HFF-Myc (cell line): ENCODE measurements at places on chromosomes 1 and 21.
A peak's percentile ranks its signal among the peaks of the same experiment; 100 is the strongest.

DNA sequence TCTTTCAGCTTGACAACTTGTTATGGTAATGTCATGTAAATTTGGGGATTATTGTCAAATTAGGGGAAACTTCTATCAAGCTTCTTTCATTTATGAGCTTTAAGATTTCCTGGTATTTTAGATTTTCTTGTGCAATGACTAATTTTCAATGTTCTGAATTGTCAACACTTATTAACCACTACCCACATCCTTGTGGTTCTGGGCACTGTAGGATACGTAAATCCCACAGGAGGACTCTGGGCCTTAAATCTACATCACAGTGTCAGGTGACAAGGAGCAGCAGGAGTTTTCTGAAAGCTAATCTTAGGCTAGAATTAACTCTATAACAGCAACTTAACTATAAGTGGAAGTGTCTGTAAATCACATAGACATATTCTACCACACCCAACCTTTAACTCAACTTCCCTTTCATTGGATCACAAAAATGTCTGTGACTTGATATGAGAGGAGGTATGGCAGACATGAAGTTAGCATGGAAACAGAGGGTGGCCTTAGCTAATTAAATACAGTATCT lies 397.7 kb downstream of the HLX start:
- DNase-seq, result no peak

DNA sequence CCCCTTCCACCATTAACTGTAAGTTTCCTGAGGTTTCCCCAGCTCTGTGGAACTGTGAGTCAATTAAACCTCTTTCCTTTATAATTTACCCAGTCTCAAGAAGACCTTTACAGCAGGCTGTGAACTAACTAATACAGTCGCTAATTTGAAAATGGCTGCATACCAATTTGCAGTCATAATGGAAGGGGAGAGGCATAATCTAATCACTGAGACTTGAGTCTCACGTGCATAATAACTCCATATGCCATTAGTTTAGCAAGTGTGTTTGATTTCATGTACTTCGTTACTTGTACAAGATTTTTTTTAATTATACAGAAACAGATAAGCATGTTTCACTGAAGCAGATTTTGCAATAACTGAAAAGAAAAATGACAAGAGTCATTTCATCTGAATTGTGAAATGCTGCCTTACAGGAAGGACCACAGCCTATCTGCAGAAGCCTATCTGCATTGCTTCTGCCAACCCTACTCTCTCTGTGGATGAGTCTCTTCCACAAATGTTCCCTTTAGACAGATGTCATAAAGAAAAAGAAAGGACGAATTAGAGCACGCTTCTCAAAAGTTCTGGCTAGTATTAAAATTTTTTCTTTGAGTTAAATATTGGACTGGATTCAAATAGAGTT lies 99.1 kb downstream of the PTGER3 start:
- DNase-seq, result no peak

GRCh38 chr1:76939050-76939816 lies 72.0 kb downstream of the ST6GALNAC5 start:
- DNase-seq, result peak; percentile 20

- DNase-seq, result no peak
Observed at GRCh38 chr1:156814571-156815260, 1.9 kb downstream of the SH2D2A start.

- DNase-seq, result no peak
Observed at GRCh38 chr21:44865561-44866280, 7.8 kb downstream of the PTTG1IP start.

DNA sequence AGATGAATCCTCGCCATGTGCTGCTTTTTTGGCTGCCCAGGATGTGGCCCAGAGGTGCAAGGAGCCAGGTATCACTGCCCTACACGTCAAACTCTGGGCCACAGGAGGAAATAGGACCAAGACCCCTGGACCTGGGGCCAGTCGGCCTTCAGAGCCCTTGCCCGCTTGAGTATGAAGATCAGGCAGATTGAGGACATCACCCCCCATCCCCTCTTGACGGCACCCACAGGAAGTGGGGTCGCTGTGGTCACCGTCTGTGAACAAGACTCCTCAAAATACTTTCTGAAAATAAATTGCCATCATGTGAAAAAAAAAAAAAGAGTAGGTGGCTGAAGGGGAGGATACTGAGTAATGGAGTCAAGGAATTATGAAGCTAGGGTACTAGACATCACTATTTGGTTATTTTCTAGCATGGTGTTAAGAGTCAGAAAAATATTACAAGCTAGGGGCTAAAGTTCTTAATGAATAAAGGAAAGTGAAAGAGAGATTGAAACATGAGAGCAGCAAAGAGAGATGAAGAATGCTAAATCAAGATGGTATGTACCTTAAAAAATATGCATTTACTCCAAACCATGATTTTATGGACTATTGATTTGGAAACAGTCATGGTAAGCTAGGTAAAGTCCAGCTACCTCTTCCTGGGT lies 84.9 kb downstream of the CLEC20A start:
- DNase-seq, result no peak

- DNase-seq, result no peak
Observed at GRCh38 chr1:176774224-176774623, 311.2 kb downstream of the PAPPA2 start.

DNA sequence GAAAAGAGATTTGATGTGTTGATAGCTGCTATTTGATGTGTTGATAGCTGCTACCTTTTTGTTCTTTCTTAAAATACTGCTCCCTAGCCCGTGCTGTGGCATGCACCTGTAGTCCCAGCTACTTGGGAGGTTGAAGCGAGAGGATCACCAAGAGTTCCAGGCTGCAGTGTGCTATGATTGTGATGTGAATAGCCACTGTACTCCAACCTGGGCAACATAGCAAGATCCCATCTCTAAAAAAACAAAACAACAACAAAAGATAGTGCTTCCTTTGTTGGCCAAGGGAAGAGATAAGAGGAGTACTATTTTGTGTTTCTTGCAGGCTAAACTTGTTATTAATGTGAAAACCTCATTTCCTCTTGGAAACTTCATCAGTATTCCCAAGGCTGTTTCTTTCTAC lies 6.1 kb downstream of the GPSM2 start:
- no peak for DNase-seq

- no peak for DNase-seq
Observed at GRCh38 chr1:226406401-226406881, 1.5 kb downstream of the PARP1 start.

DNA sequence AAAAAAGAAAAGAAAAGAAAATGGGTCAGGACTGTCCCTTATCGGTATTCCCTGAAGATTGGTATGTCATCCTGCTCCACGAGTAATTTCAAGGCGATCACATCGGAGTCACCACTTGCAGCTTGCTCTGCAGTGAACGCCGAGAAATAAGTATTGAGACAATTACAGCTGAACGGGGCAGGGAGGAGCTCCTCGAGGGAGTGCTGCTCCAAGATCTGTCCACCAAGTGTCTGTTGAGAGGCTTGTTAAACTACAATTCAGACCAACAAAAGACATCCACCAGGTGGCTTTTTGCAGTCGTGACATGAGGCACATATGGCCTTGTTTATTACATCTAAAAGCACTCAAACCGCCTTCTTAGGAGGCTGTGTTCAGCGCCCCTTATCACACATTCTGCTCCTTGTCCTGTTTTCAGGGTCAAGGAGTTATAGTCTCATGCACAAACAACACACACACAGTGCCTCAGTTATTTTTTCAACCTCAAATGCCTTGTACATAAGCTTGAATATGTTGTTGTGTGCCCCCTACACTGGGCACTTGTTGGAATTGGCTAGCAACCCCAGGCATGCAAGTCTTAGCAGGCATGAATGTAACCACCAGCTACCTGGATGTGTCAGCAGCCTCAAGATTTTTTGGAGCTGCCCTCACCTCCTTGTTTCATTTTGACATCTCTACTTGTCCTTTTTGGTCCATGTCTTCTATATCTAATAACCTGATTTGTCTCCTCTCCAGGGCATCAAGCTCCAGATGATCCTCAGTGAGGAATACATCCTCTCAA lies 13.0 kb upstream of the CD48 start:
- DNase-seq, result no peak

GRCh38 chr1:228082214-228082917 lies at the start of gene ARF1:
Gene ARF1, plus strand, starts transcription at chr1:228082708. Its CDS starts 14,407 bp downstream, at chr1:228097115.
- peak; percentile 50 for DNase-seq

GRCh38 chr1:230861970-230862595 lies 6.2 kb downstream of the C1orf198 start:
- DNase-seq, result no peak

- DNase-seq, result no peak
Observed at GRCh38 chr1:15277447-15277838, 30.4 kb downstream of the FHAD1 start.

- no peak for DNase-seq
Observed at GRCh38 chr1:238457610-238458009, 566.9 kb upstream of the ZP4 start.

GRCh38 chr1:64492424-64492823 lies 22.5 kb downstream of the CACHD1 start:
- DNase-seq, result no peak

- DNase-seq, result no peak
Observed at GRCh38 chr1:222540598-222540995, 7.3 kb downstream of the HHIPL2 start.

GRCh38 chr1:31706384-31707058 lies 2.7 kb upstream of the COL16A1 start:
- DNase-seq, result no peak

DNA sequence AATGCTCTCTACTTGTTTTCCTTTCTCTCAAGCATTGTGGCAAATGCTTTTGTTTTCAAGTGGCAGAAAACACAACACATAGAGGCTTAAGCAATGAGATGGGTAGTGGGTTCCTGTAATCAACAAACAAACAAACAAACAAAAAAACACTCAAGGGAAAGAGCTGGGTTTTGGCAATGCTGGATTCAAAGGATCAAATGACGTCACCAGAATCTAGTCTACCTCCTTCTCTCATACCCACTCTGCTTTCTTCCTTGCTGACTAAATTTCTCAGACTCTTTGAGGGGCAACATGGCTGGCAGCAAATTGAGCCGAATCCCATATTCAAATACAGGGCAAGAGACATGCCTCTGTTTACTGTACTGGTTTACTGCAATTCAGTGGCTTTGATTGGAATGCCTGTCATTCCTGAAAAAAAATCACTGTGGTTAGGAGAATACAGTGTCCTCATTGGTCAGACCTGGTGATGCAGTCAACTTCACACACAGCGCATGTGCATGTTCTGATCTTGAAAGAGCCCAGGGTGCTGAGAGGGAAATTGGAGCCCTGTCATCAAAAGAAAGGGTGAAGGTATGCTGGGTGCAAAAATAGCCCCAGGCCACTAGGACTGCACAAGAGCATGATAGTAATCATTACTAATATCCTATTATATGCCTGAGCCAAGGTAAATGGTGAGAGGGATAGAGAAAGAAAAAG lies 356.2 kb downstream of the KCTD3 start:
- DNase-seq, result no peak

- no peak for DNase-seq
Observed at GRCh38 chr1:195723796-195724194, 884.4 kb downstream of the KCNT2 start.

- DNase-seq, result no peak
Observed at GRCh38 chr21:38837806-38838461, 32.2 kb downstream of the ETS2 start.

GRCh38 chr1:161503394-161503748 lies 1.9 kb upstream of the FCGR2A start:
- DNase-seq, result no peak

- DNase-seq, result no peak
Observed at GRCh38 chr1:4759671-4760070, 105.3 kb downstream of the AJAP1 start.

GRCh38 chr1:14660801-14661200 lies 62.3 kb downstream of the KAZN start:
- DNase-seq, result no peak

DNA sequence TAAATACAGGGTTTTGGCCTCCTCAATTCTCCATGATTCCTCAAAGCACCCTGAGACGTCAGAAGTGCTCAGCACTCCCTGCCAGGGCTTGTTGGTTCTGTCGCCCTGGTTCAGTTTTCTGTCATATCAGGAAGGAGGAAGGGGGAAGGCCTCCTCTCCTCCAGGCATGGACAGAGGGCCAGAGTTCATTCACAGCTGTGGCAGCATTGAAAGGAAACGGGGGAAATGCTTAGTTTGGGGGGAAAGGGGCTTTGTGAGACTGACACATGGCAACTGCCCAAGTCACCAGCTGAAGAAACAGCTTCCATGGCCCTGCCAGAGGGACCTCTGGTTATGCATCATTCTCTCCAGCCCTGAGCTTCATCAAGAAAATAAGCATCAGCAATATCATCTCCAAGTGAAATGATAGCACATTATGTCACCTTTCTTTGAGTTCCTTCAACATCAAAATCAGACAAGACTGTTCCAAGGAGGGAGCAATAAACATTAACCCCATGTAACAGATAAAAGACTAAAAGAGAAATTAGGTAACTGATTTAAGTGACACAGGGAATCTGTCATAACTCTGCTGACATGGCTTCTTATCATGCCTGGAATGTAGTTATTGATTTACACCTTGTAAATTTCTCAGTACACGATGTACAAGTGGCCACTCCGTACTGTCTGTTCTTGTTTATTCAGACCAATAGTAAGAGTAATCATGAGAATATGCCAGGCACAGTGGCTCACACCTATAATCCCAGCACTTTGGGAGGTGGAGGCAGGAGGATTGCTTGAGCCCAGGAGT lies 103.2 kb upstream of the SLC25A33 start:
- no peak for DNase-seq

DNA sequence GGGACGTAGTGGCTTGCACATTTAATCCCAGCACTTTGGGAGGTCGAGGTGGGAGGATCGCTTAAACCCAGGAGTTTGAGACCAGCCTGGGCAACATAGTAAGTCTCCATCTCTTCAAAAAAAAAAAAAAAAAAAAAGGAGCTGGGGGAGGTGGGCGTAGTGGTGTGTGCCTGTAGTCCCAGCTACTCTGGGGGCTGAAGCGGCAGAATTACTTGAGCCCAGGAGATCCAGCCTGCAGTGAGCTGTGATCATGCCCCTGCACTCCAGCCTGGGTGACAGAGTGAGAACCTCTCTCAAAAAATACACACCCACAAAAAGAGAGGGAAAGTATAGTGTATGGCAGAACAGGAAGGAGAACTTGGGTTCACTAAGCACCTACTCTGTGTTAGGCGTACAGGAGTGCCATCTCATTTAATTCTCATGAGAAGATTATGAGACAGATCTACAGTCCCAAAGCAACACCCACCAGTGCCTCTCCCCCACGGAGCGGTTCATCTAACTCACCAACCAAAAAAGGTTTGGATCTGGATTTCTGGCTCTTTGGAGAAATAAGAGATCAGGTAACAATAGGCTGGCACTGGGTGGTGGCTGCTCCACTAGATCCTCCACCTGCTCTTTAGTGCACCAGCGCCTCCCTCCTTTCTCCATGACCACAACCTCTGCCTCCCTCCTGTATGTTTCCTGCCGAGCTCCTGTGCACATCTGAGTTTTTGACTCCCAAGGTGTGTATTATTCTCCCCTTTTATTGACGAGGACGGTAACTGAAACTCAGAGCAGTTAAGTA lies 1.4 kb upstream of the TRAF5 start:
- no peak for DNase-seq

- DNase-seq, result no peak
Observed at GRCh38 chr1:8120693-8121260, 94.7 kb upstream of the ERRFI1 start.

- DNase-seq, result no peak
Observed at GRCh38 chr1:66375125-66375524, 158.8 kb upstream of the SGIP1 start.
